ENCODE measurements at places on chromosomes 7 and 10. TPM values are rescaled to one million over a fixed set of nuclear protein-coding genes. Genes with fewer than 3 reads are reported as not detected.

- no peak for DNase-seq
- H3K27me3 ChIP-seq: no peaks in the 10 kb centered on the region
- no peak overlapping the region for H3K27ac ChIP-seq
Measured at GRCh38 chr7:27553273-27553672, 109.4 kb downstream of the HIBADH start.

The PKD2L1 gene
- total RNA-seq: not detected

- H3K4me3 ChIP-seq: peak overlapping the region; percentile 85
- no peaks in the 10 kb centered on the region for H3K27me3 ChIP-seq
- peaks cover 16% of the 10 kb centered on the region for H3K4me1 ChIP-seq
Measured at GRCh38 chr10:30433306-30433729, 666 bp upstream of the MAP3K8 start.

GRCh38 chr7:52369922-52370321, 665.5 kb upstream of the POM121L12 start:
- H3K4me1 ChIP-seq: no peaks in the 10 kb centered on the region
- H3K36me3 ChIP-seq: no peaks in the 10 kb centered on the region
- H3K27ac ChIP-seq: no peak overlapping the region
- DNase-seq: no peak
- no peak overlapping the region for H3K4me3 ChIP-seq

GRCh38 chr7:33190688-33191304, 61.4 kb downstream of the BBS9 start:
- H3K4me3 ChIP-seq: no peak overlapping the region
- no peaks in the 10 kb centered on the region for H3K4me1 ChIP-seq
- DNase-seq: no peak
- H3K27ac ChIP-seq: peak overlapping the region; percentile 33

DNA sequence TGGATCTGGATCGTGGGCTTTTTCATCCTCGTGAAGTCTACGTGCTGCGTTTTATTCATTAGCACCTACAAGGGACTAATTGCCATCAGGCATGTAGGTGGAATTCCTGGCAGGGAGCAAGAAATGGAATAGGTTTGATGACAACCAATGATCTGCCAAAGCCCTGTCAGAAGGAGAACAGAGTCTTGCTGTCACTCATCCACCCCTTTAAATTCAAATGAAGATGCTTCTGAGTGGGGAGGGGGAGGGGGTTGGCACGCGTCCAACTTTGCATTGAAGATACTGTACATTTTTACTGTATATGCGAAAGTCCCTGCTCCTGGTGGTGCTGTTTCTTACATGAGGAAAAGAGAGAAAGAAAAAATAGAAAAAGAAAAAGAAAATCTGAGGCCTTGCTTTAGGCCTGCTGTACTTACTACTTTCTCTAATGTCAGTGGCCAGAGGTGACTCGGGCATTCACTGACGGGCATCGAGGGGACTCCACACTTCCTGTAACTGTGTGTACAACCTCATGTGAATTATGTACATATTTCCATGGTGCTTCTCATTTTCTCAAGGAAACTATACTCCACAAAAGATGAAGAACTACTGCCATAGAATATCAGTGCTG, 569.1 kb downstream of the INHBA start:
- H3K27ac ChIP-seq: no peak overlapping the region
- no peak overlapping the region for H3K4me3 ChIP-seq
- no peaks in the 10 kb centered on the region for H3K27me3 ChIP-seq

- H3K27me3 ChIP-seq: no peaks in the 10 kb centered on the region
- no peak overlapping the region for H3K4me3 ChIP-seq
- no peak for DNase-seq
- H3K27ac ChIP-seq: no peak overlapping the region
Measured at GRCh38 chr7:77757589-77757988, 40.6 kb downstream of the TMEM60 start.

GRCh38 chr7:88001744-88002530, 67.9 kb downstream of the ADAM22 start:
- H3K27me3 ChIP-seq: no peaks in the 10 kb centered on the region
- no peaks in the 10 kb centered on the region for H3K4me1 ChIP-seq
- no peak for DNase-seq
- no peak overlapping the region for H3K4me3 ChIP-seq

GRCh38 chr10:110069502-110069982, 61.8 kb downstream of the ADD3 start:
- H3K4me1 ChIP-seq: no peaks in the 10 kb centered on the region
- no peaks in the 10 kb centered on the region for H3K36me3 ChIP-seq
- no peak overlapping the region for H3K27ac ChIP-seq

DNA sequence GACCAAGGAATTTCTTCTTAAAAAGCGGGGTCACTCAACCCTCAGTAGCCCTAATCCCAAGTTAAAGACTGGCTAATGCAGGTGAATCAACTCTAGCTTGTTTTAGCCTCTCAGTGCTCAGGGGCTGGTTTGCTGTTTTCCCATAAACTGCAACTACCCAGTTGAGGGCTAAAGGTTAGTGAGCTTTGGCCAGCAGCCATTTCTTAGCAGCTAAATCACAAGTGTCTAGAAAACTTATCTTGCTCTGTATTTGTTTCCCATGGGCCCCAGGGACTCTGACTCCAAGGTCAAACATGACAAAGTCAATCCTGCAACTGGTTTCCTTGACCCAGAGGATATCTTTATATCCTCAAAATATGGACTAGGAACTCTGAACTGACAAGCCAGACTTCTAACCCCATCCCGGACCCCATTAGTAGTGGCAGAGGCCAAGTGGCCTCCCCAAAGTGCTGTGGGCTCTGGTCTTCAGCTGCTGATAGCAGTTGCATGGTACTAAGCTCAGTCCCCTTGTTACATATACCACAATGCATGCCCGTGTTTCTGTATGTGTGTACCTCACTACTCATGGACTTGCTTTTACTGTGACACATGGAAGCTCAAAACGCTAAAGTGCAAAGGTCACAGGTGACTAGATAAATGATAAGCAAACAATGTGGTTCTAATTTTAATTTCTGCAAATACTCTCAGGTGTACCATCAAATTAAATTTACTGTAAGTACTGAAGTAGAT, 793.0 kb upstream of the IGFBP3 start:
- H3K36me3 ChIP-seq: no peaks in the 10 kb centered on the region
- peak; percentile 87 for DNase-seq
- peaks cover 51% of the 10 kb centered on the region for H3K4me1 ChIP-seq
- H3K4me3 ChIP-seq: no peak overlapping the region

- no peak overlapping the region for H3K4me3 ChIP-seq
- DNase-seq: no peak
- no peak overlapping the region for H3K27ac ChIP-seq
- H3K36me3 ChIP-seq: no peaks in the 10 kb centered on the region
- H3K27me3 ChIP-seq: no peaks in the 10 kb centered on the region
- no peaks in the 10 kb centered on the region for H3K4me1 ChIP-seq
Measured at GRCh38 chr10:114829160-114829909, 7.8 kb downstream of the FHIP2A start.

DNA sequence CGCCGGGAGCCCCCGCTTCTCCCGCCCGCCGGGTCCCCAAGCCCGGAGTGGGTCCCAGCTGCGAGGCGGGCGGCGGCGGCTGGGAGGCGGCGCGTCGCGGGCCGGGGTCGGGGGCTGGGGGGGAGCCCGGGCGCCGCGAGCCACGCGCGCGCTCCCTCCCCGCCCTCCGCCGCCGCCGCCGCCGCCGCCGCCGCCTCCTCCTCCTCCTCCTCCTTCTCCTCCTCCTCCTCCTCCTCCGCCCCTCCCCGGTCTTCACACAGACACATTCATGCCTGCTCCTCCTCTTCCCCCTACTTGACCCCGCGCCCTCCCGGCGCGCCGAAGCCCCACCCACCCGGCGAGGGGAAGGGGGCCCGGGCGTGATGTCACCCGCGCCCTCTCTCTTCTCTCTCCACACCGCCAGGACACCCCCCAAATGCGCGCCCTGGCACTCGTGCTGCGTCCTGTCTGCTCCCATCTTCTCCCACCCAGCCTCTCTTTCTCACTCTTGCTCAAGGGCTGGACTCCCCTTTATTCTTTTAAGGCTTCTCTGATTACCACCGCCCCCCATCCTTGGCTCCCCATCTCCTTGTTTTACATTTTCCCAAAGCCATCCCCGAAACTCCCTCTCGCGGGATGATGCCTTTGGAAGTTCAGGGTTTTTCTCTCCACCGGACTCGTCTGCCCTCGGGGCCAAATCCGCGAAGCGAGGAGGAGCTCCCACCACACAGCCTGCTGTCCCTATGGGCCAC, 967 bp upstream of the GLI3 start:
- H3K4me1 ChIP-seq: no peaks in the 10 kb centered on the region
- DNase-seq: peak; percentile 57
- H3K27ac ChIP-seq: peak overlapping the region; percentile 60
- no peaks in the 10 kb centered on the region for H3K36me3 ChIP-seq
- peak overlapping the region; percentile 43 for H3K4me3 ChIP-seq
- no peaks in the 10 kb centered on the region for H3K27me3 ChIP-seq

The PNLIP gene
- total RNA-seq: not detected

- H3K27ac ChIP-seq: no peak overlapping the region
- H3K4me3 ChIP-seq: no peak overlapping the region
- no peaks in the 10 kb centered on the region for H3K4me1 ChIP-seq
- no peaks in the 10 kb centered on the region for H3K36me3 ChIP-seq
- H3K27me3 ChIP-seq: no peaks in the 10 kb centered on the region
- no peak for DNase-seq
Measured at GRCh38 chr10:50641626-50642025, 17.9 kb upstream of the SGMS1 start.

- H3K36me3 ChIP-seq: no peaks in the 10 kb centered on the region
- H3K4me1 ChIP-seq: peaks cover 13% of the 10 kb centered on the region
- no peaks in the 10 kb centered on the region for H3K27me3 ChIP-seq
- DNase-seq: no peak
- H3K27ac ChIP-seq: no peak overlapping the region
- no peak overlapping the region for H3K4me3 ChIP-seq
Measured at GRCh38 chr7:78769481-78770101, 683.9 kb downstream of the MAGI2 start.

- no peaks in the 10 kb centered on the region for H3K27me3 ChIP-seq
- no peak overlapping the region for H3K27ac ChIP-seq
- no peak for DNase-seq
- no peaks in the 10 kb centered on the region for H3K4me1 ChIP-seq
- H3K36me3 ChIP-seq: no peaks in the 10 kb centered on the region
Measured at GRCh38 chr10:43261578-43262396, 5.1 kb downstream of the RASGEF1A start.

- peak overlapping the region; percentile 72 for H3K4me3 ChIP-seq
- no peaks in the 10 kb centered on the region for H3K27me3 ChIP-seq
- no peaks in the 10 kb centered on the region for H3K4me1 ChIP-seq
- H3K27ac ChIP-seq: no peak overlapping the region
Measured at GRCh38 chr10:35643151-35644049, 1.3 kb upstream of the FZD8 start.

The ADAM22 gene
- total RNA-seq: 0.06 TPM

DNA sequence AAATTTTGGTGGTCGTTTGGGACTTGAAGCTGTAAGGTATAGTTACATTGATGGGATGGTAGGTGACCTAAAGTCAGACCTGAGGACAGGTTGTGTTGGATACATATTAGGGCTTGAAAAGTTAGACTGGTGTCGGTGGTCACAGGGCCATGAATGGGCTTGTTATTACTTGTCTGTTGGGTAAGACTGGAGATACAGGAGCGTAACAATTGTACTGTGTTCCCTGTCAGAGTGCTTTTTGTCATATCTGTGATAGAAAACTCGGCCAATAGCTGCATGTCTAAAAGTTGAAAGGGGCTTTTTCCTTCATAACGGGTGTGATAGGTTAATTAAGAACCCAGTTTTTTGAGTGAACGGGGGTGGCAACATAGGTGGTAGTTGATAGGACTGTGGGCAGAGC, 13.5 kb upstream of the CHST3 start:
- H3K27ac ChIP-seq: no peak overlapping the region
- H3K27me3 ChIP-seq: no peaks in the 10 kb centered on the region
- no peaks in the 10 kb centered on the region for H3K4me1 ChIP-seq
- no peak overlapping the region for H3K4me3 ChIP-seq

- H3K4me1 ChIP-seq: peaks cover 20% of the 10 kb centered on the region
- H3K36me3 ChIP-seq: no peaks in the 10 kb centered on the region
- no peak overlapping the region for H3K4me3 ChIP-seq
- DNase-seq: no peak
- H3K27ac ChIP-seq: no peak overlapping the region
Measured at GRCh38 chr7:21730399-21730798, 187.6 kb downstream of the DNAH11 start.

DNA sequence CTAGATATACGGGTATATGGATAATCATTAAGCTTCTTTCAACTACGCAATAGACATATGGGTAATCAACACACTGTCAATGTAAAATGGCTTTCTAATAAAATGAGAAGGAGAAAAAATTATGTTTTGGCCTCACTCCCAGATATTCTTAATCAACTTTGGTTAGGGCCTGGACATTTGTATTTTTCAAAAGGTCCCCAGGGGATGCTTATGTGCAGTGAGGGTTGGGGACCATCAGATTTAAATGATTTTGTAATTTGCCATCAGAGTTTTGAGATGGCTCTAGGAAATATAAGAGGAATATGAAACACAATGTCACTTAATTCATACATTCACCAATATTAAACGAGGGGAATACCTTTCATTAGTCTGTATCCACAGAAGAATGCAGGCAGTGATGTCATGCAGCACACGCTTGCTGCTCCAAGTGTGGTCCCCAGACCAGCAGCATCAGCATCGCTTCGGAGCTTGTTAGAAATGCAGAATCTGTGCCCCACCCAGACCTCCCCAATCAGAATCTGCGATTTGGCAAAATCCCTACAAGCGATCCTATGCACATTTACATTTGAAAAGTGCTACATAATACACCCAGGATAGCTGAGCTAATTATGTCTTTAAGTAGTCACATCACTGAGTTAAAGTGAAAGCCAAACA, 75.1 kb downstream of the INHBA start:
- H3K36me3 ChIP-seq: no peaks in the 10 kb centered on the region
- no peaks in the 10 kb centered on the region for H3K4me1 ChIP-seq
- H3K27me3 ChIP-seq: no peaks in the 10 kb centered on the region
- no peak for DNase-seq
- no peak overlapping the region for H3K4me3 ChIP-seq
- H3K27ac ChIP-seq: no peak overlapping the region

The STEAP1B gene
- total RNA-seq: not detected

DNA sequence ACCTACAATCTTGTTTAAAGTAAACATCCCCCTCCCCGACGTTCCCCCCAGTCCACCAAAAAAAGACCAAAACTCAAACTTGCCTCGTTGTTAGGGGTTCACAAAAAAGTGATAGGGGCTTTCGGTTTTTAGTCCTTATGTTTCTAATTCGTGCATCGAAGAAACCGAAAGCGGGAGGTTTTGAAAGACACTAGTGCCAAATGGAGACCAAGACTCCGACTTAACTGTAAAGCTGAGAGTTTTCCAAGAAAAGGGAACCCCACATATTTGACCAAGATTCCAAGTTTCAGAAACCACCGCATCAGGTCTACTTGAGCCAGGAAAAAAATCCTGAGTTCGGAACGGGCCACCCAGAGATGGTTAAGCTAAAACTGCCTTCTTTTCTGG, 534 bp downstream of the PSMA2 start:
- peak overlapping the region; percentile 83 for H3K4me3 ChIP-seq
- DNase-seq: no peak
- H3K36me3 ChIP-seq: peaks cover 17% of the 10 kb centered on the region
- peak overlapping the region; percentile 71 for H3K27ac ChIP-seq
- peaks cover 31% of the 10 kb centered on the region for H3K4me1 ChIP-seq

GRCh38 chr7:29748286-29749099, 57.8 kb upstream of the WIPF3 start:
- H3K4me3 ChIP-seq: no peak overlapping the region
- H3K27ac ChIP-seq: no peak overlapping the region
- H3K27me3 ChIP-seq: no peaks in the 10 kb centered on the region
- H3K36me3 ChIP-seq: no peaks in the 10 kb centered on the region

All from right lobe of liver (tissue), 6 donors.